ENCODE measurements at places on chromosomes 13 and 19. TPM values are rescaled to one million over a fixed set of nuclear protein-coding genes. Genes with fewer than 3 reads are reported as not detected.

The ZNF226 gene
- 32.3 TPM for total RNA-seq

The RNF17 gene
- total RNA-seq, result not detected

The ZNF723 gene
- total RNA-seq, result not detected

The SHISA7 gene
- total RNA-seq, result not detected

The SSC5D gene
- 13.1 TPM for total RNA-seq

The IZUMO2 gene
- not detected for total RNA-seq

The GJA3 gene
- total RNA-seq, result 21.3 TPM

The FUT1 gene
- total RNA-seq, result under 0.01 TPM

The ZNF296 gene
- not detected for total RNA-seq

The ZNF446 gene
- 8.5 TPM for total RNA-seq

The HSPB6 gene
- 248 TPM for total RNA-seq

The NCR1 gene
- not detected for total RNA-seq

The COL5A3 gene
- total RNA-seq, result 1.7 TPM

The MAP3K10 gene
- total RNA-seq, result 4.1 TPM

The SLC10A2 gene
- total RNA-seq, result not detected

The IL12RB1 gene
- total RNA-seq, result 0.32 TPM

Data from bronchial smooth muscle cell (primary cell).